Naive B cell (primary cell): ENCODE measurements at places on chromosomes 3 and 15. TPM values are rescaled to one million over a fixed set of nuclear protein-coding genes. Genes with fewer than 3 reads are reported as not detected.

The CLDN11 gene
- polyA plus RNA-seq: not detected

The SYNPR gene
- not detected for polyA plus RNA-seq

The PDZRN3 gene
- not detected for polyA plus RNA-seq

The GRK7 gene
- not detected for polyA plus RNA-seq

The RTP2 gene
- polyA plus RNA-seq: not detected

The CCDC191 gene
- 13.0 TPM for polyA plus RNA-seq

The ST8SIA2 gene
- not detected for polyA plus RNA-seq

The PARP15 gene
- polyA plus RNA-seq: 18.1 TPM

The CTDSPL gene
- 0.31 TPM for polyA plus RNA-seq

The GPR171 gene
- 0.91 TPM for polyA plus RNA-seq

The HHATL gene
- not detected for polyA plus RNA-seq

The SLC22A13 gene
- polyA plus RNA-seq: not detected

The SPATA16 gene
- not detected for polyA plus RNA-seq

The INKA1 gene
- 21.7 TPM for polyA plus RNA-seq

The PLEKHO2 gene
- polyA plus RNA-seq: 15.8 TPM

The LTK gene
- polyA plus RNA-seq: not detected

The SUSD5 gene
- polyA plus RNA-seq: 0.21 TPM

The SMC4 gene
- polyA plus RNA-seq: 47.5 TPM

DNA sequence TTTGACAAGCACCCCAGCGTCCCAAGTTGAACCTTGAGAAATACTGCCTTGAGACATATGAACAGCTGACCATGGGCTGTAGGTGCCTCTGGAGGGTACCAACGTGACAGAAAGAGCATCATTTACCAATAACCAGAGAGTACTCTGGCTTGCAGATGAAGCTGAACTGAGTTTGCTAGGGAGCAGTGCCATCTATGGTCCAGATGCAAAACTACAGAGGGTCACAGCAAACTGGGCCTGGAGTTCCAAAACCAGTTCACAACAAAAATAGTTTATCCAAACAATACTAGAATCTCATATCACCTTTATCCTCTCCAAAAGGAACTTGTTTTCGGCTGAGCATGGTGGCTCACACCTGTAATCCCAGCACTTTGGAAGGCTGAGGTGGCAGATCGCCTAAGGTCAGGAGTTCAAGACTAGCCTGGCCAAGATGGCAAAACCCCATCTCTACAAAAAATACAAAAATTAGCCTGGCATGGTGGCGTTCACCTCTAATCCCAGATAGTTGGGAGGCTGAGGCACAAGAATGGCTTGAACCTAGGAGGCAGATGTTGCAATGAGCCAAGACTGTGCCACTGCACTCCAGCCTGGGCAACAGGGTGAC is 69.3 kb downstream of the CHAC1 start:
- DNase-seq: peak; percentile 25

DNA sequence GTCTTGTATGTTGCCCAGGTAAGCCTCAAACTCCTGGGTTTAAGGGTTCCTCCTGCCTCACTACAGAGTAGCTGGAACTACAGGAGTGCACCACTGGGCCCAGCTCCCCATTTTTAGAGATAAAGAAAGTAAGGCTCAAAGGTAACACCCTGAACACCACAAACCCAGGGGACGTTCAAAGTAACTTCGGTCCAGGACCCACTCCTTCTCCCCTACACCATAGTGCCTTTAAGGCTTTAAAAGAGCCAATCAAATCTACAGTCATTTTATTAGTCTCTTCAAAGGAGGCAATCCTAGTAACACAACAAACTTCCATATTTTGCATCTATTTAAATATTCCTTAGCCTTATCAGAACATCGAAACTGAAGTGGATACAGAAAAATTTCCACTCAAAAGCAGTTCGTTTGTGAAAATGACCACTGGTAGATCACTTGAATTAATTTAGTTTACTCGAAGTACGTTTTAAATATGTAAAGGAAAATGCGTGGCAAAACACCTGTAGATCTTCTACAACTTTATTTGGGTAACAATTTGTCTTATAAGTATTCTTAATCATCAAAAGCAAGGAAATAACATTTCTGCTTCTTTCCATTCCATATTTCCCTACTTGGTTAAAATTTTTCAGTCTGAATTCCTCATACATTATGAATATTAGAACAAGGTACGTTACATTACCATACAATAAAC is 1.8 kb downstream of the STAG1 start:
- DNase-seq: no peak

DNA sequence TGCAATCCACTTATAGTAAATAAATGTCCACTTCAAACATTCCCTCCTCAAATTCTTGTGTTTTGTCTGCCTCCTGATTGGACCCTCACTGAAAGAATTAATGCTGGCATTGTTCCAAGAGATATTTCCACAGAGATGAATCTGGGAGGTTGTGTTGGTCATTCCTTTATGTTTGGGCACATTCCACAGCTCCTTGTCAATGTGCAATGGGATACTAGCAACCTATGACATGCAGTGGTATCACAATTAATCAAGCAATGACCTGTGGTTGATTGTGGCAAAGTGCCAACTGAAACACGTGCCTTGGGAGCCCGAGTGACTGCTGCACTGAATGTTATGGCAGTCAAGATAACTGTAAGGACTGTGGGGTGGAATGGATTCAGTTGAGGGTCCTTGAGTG is 55.0 kb upstream of the SNRPN start:
- no peak for DNase-seq

GRCh38 chr3:149673393-149673792 is 15.6 kb upstream of the WWTR1 start:
- DNase-seq: no peak

- no peak for DNase-seq
Observed at GRCh38 chr3:30622790-30623189, 16.4 kb downstream of the TGFBR2 start.

GRCh38 chr3:41489231-41489630 is 289.9 kb downstream of the CTNNB1 start:
- no peak for DNase-seq

- DNase-seq: no peak
Observed at GRCh38 chr3:82044930-82045705, 283.7 kb upstream of the GBE1 start.

GRCh38 chr3:51336261-51336660 is 48.8 kb upstream of the MANF start:
- DNase-seq: no peak

GRCh38 chr3:123636431-123636841 is 51.6 kb upstream of the HACD2 start:
- no peak for DNase-seq

- no peak for DNase-seq
Observed at GRCh38 chr15:85649372-85649771, 145.4 kb downstream of the KLHL25 start.

- no peak for DNase-seq
Observed at GRCh38 chr15:53458736-53459135, 300.7 kb downstream of the WDR72 start.

GRCh38 chr3:125022206-125022605 is 33.6 kb downstream of the HEG1 start:
- no peak for DNase-seq

DNA sequence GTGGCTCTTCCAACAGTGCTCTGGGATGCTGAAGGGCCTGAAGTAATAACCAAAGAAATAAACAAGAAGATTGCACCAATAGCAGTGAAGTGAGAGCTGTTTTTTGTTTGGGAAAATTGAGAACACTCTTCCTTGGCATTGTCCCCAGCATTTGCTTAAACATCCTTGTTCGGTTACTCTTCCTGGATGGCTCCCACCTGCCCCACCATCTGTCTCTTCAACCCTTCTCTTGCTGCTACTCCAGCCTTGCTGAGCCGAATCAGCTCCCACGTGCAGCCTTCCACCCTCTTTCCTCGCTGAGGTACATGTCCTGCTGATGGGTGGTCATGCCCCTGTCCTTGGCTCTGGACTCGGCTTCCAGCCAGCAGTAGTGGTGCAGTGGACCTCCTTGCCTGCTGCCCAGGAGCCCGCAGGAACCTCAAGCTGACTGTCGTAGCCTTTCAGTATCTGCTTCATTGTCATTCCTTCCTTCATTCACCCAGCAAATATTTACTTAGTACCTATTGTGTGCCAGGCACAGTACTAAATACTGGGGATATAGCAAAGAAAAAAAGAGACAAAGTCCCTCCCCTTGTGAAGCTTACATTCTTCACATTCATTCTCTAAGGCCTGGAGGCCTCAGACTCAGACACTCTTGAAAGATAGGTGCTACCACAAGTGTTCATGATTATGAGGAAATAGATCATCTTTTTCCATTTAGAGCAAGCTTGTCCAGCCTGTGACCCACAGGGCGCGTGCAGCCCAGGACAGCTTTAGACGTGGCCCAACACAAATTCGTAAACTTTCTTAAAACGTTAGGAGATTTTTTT is 17.1 kb upstream of the VILL start:
- DNase-seq: no peak

DNA sequence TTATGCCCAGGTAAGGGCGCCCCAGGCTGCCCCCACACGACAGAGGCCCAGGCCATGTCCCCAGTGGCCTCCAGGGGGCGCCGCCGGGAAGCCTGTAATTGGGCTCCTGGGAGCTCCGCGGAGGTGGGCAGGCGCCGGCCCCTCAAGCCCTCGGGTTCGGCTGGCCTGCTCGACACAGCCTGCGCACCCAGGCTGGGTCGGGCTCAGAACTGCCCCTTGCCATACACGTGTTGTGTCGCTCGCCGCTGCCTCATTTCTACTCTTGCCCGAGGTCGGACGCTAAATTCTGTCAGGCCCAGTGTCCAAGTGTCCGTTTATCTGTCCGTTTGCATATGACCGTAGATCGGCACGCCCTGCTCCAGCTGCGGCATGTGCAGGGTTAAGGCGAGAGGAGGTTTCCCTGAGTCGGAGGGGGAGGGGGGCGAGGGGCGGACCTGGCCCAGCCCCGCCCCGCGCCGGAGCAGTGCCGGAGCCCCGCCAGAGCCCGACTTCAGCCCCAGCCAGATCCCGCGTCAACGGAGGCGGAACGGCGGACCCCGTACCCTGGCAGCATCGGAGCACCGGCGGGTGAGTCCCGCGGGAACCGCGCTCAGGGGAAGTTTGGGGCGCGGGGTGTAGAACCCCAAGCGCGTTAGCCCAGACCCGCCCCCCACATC is at the start of gene KLHDC8B:
Gene KLHDC8B (plus strand): TSS at position 480 of the 656 bp plus-strand sequence. CDS start 1,172 bp downstream, outside the sequence.
- peak; percentile 71 for DNase-seq

DNA sequence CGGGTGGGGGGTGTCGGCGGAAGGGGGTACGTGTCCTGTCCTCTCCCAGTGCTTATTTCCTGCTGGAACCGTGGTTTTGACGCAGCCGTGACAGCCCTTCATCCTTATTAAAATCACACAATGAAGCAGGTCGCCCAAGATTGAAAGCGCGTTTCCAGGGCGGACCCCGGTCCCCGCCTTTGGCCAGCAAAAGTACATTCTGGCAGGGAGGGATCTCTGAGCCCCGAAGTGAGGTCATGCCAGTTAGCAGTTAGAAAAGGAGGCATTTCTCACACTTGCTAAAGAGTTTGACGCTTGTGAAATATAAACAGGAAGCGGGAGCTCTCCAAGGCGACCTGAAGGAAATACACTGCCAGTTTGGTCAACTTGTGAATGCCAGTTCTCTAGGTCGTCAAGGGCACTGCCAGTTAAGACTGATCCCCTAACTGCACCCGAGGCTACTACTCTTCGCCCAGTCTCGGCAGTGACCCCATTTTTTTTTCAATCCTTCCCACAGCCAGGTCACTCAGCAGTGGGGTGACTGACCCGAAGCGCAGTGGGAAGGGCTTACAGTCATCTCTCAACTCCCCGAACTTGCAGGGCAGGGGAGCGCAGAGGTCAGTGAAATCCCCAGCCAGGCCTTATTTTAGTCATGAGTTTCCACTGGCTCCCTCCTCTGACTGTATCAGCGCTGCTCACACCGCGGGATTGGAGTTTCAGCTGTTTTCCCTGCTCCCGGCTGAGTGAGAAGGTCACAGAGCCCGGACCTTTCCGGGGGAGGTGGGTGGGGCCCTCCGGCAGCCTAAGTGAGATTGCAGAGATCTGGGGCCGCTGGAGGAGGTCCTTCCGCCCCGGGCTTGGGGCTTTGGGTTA is 2.0 kb upstream of the BHLHE40 start:
- DNase-seq: peak; percentile 29

- DNase-seq: peak; percentile 6
Observed at GRCh38 chr3:53375019-53375418, 27.7 kb upstream of the DCP1A start.

DNA sequence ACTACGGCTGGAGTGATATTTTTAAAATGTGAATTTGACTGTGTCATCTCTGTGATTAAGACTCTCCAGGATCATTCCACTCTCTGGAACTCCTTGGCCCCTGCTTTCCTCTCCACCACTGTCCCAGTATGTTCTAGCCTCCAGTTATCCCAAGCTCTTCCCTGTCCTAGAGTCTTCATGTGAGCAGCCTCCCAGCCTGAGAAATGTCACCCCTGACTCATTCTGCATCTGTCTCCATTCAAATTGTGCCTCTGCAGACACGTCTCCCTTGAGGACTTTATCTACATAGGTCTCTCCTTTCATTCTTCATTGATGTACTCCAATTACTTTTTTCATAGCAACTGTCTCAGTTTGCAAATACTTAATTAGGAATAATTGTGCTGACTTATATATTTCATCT is 317.7 kb upstream of the ADAMTS9 start:
- no peak for DNase-seq

DNA sequence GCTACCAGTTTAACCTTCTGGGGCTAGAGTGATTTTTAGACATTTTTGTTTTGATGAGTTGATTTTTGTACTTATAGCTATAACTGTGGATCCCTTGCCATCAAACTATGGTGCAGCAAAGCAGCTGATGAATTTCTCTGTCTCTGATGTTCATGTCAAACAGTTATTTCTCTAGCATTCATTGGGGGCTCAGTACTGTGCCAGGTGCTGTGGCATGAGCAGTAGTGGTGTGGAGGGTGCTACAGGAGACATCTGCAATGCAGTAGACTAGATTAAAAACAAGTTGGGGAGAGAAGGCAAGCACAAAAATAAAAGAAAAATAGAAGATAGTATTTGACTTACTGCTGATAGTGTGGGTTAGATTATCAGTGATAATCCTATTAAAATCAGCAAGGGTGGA is 95.3 kb downstream of the AKAP13 start:
- DNase-seq: no peak

DNA sequence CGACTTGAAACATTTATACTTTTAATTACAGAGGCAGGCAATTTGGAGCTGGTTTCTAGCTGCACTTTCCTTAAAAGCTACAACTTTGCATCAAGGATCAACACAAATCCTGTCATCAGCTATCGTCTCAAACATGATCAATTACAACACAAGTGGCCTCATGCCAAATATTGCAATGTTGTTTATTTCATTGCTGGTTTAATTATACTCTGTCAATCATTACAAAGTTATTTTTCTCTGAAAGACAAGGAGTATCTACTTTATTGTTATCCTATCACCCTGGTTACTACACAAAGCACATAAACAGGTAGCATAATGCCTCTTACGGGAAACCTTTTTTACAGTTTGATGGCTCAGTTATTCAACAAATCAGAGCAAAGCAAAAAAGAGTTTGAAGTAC is 58.0 kb upstream of the FOXB1 start:
- no peak for DNase-seq

- no peak for DNase-seq
Observed at GRCh38 chr3:18079739-18080138, 337.3 kb upstream of the TBC1D5 start.

GRCh38 chr3:38649500-38650247 is at the start of gene SCN5A:
TSS of gene SCN5A (minus strand) at chr3:38649687. CDS start at chr3:38633307, 16,380 bp downstream.
- DNase-seq: no peak

GRCh38 chr15:80431635-80432344 is 27.6 kb downstream of the ARNT2 start:
- DNase-seq: no peak
